Left ventricle myocardium inferior (tissue), 1 donor: ENCODE measurements at places on chromosomes 4 and X. TPM values are rescaled to one million over a fixed set of nuclear protein-coding genes. Genes with fewer than 3 reads are reported as not detected.

The HPF1 gene
- 18.9 TPM for total RNA-seq

GRCh38 chr4:56253666-56254305 lies 133.5 kb downstream of the AASDH start:
- no peak overlapping the region for H3K27ac ChIP-seq
- no peaks in the 10 kb centered on the region for H3K27me3 ChIP-seq
- DNase-seq: no peak
- H3K36me3 ChIP-seq: no peaks in the 10 kb centered on the region

GRCh38 chr4:163587867-163588266 lies 93.4 kb downstream of the TMA16 start:
- DNase-seq: no peak
- no peak overlapping the region for H3K4me3 ChIP-seq
- H3K27ac ChIP-seq: no peak overlapping the region
- no peaks in the 10 kb centered on the region for H3K27me3 ChIP-seq
- no peaks in the 10 kb centered on the region for H3K36me3 ChIP-seq
- H3K4me1 ChIP-seq: no peaks in the 10 kb centered on the region

GRCh38 chr4:6291784-6292297 lies 22.2 kb downstream of the WFS1 start:
- peaks cover 11% of the 10 kb centered on the region for H3K4me1 ChIP-seq
- peaks cover 100% of the 10 kb centered on the region for H3K36me3 ChIP-seq
